ENCODE measurements at places on chromosomes 16 and 17.
A peak's percentile ranks its signal among the peaks of the same experiment; 100 is the strongest.

- DNase-seq, result no peak
Measured at GRCh38 chr17:34360601-34361270, 2.3 kb downstream of the CCL1 start.

- DNase-seq, result no peak
Measured at GRCh38 chr17:75209061-75209460, 3.6 kb downstream of the NUP85 start.

DNA sequence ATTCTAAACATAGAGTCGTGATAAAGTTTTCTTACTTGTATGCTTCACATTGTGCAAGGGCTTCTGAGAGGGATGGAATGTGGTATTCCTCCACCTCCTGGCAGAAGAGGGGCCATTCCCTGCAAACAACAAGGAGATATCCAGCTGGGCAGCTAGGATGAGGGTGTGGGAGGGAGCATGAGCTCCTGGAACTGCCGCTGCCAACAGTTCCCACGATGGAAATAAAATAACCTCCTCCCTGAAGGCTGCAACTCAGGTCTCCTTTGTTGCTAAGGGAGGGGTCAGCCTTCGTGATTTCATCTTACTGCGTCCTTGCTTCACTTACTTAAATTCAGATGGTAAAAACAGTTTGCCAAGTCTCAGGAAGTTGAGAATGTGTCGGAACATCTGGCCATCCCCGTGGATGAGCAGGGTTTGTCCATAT lies 15.6 kb downstream of the PLEKHG4 start:
- no peak for DNase-seq

DNA sequence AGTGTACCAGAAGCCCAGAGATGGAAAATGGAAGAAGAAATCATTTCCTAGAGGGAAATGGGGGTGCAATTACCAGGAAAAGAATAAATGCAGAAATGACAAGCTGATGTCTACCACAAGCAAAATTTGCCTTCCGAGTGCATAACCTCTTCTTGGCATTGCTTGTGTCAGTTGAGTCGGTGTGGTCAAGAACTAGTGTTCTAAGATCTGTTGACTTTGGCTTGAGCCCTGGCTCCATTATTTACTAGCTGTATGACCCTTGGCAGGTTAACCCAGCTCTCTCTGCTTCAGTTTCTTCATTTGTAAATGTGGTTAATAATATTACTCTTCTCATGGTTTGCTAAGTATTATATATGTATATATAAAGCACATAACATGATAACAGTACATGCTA lies 273.0 kb upstream of the IRX5 start:
- no peak for DNase-seq

- DNase-seq, result no peak
Measured at GRCh38 chr17:34259146-34259545, 4.1 kb downstream of the CCL2 start.

- no peak for DNase-seq
Measured at GRCh38 chr16:15466886-15467781, 32.7 kb downstream of the BMERB1 start.

DNA sequence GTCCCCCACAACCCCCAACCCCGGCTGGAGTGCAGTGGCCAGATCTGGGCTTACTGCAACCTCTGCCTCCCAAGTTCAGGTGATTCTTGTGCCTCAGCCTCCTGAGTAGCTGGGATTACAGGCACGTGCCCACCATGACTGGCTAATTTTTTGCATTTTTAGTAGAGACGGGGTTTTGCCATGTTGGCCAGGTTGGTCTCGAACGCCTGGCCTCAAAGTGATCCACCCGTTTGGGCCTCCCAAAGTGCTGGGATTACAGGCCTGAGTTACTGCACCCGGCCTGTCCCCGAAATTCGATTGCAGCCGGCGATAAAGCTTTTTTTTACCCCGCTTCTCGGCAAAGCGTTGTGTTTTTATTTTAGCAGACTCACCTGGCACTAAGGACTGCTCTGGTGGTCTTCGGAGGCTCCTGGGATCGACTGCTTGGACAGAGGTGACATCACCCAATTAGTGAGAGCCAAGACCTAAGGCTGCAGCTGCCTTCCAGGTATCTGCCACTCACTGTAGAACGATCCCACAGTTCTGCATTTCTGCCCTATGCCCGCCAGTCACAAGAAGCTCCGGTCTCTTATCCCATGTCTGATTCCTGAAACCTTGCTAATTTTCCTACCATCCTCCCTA lies 82.2 kb upstream of the ARL4D start:
- DNase-seq, result no peak

DNA sequence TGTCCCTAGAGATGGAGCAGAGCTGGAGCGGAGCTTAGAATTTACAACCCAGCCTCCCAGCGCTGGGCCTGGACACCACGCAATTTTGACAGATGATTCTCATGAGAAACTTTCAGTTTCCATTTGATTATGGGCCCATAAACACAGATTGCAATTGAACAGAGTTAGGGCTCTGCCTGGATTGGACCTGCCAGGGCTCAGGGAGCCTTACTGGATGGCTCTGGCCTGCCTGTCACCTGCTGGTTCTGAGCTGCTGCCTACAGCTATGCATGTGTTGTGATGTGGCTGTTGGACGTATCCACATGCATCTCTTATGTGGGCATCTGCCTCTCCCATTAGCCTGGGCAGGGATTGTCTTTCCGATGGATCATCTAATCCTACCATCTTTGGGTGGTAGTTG lies 73.4 kb upstream of the SDK2 start:
- DNase-seq, result no peak

GRCh38 chr17:40191237-40192208 lies 14.3 kb downstream of the RAPGEFL1 start:
- peak; percentile 35 for DNase-seq

GRCh38 chr17:74340470-74341023 lies 14.5 kb downstream of the KIF19 start:
- DNase-seq, result no peak

GRCh38 chr16:9004183-9004582 lies 40.5 kb upstream of the USP7 start:
- DNase-seq, result no peak

DNA sequence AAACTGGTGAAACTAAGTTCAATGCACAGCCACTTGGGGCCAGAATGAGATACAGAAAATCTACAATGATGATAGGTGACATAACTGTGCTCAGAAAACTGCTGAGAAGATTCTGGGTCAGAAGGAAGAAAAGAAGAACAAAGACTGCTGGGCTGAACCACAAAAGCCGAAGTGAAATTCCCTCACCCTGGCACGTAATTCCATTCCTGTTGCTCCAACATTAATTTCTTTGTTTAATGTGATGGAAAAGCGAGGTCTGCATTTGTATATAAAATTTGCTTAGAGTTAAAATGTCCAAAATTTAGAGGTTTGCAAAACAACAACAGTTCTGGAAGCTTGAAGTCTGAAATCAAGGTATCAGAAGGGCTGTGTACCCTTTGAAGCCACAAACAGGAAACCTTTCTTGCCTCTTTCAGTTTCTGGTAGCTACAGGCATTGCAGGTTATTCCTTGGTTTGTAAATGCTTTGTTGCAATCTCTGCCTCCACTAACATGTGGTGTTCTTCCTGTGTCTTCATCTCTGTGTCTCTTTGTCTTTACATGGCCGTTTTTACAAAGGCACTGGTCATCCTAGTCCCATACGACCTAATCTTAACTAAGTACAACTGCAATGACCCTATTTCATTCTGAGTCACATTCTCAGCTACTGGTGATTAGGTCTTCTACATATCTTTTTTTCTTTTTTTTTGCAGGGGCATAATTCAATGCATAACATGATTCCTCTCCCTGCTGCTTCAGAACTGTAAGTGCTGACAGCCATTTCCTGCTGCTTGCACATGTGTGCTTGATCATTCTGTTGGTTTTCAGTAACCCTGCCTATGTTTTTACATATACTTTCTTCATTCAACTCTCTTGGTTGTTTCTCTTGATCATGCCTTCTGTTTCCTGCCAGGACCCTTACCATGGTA lies 603.0 kb upstream of the CDH8 start:
- DNase-seq, result no peak

DNA sequence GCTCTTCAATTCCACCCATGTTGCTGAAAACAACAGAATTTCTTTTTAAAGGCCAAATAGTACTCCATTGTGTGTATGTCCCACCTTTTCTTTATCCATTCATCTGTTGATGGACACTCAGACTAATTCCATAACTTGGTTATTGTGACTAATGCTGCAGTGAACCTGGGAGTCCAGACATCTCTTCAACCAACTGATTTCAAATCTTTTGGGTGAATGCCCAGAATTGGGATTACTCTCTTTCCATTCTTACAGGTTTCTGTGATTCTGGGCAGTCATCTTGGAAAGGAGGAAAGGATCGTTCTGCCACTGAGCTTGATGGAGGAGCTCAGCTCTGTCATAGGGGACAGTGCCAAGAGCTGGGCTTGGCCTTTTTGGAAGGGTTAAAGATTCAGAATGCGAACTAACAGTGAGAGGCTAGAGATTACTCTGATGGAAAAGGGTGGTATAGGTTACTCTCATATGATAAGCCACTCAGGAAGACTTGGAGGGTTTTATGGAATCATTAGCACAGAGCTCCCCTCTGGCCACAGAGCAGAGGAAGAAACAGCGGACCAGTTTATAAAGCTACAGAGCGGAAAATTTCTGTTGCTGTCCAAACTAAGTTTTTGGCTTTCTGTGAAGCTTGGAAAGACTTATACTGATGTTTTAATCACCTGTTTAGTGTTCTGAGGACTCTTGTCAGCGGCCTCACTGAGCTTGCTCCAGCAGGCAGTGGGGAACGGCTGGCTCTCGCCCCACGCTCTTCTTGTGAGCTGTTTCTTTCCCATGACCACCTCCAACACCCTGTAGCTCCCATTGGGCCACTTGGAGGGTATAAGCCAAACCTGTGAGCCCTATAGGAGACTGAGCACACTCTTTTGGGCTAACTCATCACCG lies 48.3 kb downstream of the HIC1 start:
- no peak for DNase-seq

GRCh38 chr16:17578981-17579874 lies 108.5 kb upstream of the XYLT1 start:
- DNase-seq, result peak; percentile 12

- DNase-seq, result no peak
Measured at GRCh38 chr16:67071476-67072048, 38.2 kb upstream of the PHAF1 start.

DNA sequence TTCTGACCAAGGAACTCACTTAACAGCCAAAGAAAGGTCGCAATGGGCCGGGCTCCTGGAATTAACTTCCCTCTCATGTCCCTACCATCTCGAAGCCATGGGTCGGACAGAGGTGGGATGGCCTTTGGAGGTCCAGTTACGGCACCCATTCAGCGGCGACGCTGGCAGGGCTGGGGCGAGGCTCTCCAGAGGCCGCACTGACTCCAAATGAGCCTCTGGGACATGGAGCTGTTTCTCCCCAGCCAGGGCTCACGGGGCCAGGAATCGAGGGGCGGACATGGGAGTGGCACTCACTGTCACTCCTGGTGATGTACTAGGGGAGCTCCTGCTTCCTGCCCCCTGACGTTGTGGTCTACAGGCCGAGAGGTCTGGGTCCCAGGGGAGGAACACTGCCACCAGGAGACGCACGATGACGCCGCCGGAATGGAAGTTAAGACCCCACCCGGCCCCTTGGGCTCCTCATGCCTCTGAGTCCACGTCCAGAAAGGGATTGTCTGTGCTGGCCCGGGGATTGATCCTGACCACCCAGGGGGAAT lies 60.7 kb upstream of the METRNL start:
- no peak for DNase-seq

- no peak for DNase-seq
Measured at GRCh38 chr17:81440511-81441244, 45.4 kb downstream of the BAHCC1 start.

DNA sequence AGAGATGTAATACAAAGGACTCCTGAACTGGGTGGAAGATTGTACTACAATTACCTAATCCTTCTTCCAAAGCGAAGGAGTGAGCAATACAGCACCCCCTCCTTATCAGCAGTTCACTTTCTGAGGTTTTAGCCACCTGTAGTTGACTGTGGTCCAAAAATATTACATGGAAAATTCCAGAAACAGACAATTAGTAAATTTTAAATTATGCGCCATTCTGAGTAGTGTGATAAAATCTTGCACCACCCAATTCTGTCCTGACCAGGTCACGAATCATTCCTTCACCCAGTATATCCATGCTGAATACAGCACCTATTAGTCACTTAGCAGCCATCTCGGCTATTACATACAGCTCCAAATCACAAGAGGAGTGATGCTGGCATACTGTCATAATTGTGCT lies 23.2 kb downstream of the VPS53 start:
- DNase-seq, result no peak

DNA sequence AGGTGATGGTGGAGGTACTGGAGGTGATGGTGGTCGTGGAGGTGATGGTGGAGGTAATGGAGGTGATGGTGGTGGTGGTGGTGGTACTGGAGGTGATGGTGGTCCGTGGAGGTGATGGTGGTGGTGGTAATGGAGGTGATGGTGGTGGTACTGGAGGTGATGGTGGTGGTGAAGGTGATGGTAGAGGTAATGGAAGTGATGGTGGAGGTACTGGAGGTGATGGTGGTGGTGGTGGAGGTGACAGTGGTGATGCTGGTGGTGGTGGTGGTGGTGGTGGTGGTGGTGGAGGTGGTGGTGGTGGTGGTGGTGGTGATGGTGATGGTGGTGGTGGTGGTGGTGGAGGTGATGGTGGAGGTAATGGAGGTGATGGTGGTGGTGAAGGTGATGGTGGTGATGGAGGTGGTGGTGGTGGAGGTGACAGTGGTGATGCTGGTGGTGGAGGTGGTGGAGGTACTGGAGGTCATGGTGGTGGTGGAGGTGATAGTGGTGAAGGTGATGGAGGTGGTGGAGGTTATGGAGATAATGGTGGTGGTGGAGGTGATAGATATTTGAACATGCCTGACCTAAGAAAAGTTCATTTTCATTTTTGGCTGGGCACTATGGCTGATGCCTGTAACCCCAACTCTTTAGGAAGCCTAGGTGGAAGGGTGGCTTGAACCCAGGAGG lies 55.0 kb downstream of the RNF213 start:
- DNase-seq, result no peak

GRCh38 chr17:1486802-1487695 lies 5.4 kb downstream of the MYO1C start:
- DNase-seq, result peak; percentile 51

GRCh38 chr16:71700831-71701230 lies 23.7 kb downstream of the PHLPP2 start:
- DNase-seq, result no peak

- no peak for DNase-seq
Measured at GRCh38 chr17:77634710-77635109, 323.8 kb upstream of the TNRC6C start.

DNA sequence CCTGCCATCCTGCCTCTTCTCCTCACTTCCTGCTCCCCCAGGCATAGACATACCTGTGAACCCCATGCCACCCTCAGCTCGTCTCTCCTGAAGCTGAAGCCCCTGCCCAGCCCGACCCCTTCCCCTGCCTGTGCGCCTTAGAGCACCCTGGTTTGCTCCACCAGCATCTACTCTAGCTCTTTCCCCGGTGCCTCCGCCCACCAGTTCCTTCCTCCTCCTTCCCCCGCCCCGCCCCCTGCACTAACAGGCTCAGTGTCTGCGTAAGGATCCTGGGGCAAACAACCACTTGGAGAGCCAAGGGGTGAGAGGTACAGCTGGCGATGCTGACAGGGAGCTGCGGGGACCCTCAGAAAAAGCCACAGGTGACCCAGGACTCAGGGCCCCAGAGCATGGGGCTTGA lies 1.9 kb downstream of the GPR142 start:
- peak; percentile 37 for DNase-seq
